ENCODE measurements at places on chromosomes 7 and 10. TPM values are rescaled to one million over a fixed set of nuclear protein-coding genes. Genes with fewer than 3 reads are reported as not detected.

TBXAS1 gene
- total RNA-seq: 287 TPM

DNA sequence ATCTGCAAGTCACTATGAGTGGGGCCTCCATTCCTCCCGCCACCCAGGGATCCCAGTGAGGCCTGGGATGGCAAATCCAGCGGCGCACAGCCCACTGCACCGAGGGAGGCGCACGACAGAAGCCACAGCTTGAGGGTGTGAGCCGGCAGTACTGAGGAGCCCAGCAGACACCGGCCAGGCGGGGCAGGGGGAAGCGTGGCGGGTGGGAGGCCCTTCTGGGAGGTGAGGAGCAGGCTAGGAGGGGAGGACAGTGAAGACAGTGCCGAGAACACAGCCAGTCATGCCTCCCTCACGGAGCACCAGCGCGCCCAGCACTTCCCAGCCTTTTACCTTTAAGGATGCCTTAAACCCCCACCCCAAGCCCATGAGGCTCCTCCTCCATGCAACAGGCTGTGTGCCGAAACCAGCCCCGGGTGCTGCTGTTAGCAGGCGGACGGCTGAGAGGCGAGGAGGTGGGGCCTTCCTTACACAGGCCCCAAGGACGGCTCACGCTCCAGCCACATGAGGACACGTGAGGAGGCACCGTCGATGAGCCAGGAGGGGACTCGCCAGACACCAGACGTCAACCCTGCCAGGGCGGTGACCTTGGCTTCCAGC, 258.5 kb downstream of the PTPRN2 start:
- DNase-seq: peak; percentile 69

DNA sequence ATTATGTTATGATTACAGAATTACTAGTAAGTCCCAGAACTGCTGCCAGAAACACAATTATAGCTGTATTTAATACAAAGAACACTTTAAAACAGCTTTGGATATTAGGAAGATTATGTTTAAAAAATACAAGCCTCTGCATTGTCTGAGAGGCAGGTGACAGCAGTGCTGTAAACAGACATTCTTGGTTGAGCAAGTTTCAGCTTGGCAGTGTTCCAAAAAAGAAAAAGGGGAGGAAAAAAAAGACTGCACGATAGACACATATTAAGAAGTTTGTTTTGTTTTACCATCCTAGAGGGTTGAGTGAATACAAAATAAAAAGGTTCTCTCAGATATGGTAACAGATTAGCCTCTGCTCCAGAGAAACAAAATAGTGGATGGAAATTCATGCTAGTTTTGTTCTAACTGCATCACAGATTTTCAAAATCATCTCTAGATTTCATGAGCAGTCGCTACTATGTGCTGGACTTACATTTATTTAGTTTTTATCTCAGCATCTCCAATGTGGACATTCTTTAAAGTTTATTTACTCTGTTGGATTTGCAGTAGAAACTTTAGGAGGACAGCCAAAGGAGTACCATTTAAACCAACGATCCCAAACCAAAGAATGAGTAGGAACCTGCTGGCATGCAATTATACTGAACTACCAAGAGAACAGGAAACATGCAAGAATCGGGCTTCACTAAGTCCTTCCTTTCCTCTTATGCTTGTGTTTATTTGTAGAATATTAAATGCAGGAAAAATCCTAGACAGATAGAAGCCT, 9.0 kb downstream of the FAM204A start:
- no peak for DNase-seq

GRCh38 chr7:155889636-155890511, 77.6 kb upstream of the SHH start:
- peak; percentile 78 for DNase-seq

DNA sequence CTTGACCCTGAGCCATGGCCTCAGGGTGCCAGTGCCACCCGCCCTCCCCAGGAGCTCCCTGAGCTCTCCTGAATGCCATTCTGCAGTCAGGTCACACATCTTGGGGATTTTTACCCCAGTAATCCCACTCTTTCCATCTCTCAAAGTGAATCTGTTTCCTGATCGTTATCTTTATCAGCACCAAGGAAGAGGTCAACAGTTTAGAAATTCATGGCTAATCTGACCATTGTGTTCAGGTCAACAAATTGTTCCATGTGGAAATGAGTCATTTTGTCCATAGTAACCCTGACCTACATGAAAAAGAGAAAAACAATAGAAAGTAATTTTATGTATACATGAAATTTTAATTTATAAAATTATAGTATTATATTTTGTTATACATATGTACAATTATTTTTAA, 28.8 kb upstream of the ZNF488 start:
- DNase-seq: no peak

OR2A5 gene
- not detected for total RNA-seq

ENO4 gene
- not detected for total RNA-seq

DNA sequence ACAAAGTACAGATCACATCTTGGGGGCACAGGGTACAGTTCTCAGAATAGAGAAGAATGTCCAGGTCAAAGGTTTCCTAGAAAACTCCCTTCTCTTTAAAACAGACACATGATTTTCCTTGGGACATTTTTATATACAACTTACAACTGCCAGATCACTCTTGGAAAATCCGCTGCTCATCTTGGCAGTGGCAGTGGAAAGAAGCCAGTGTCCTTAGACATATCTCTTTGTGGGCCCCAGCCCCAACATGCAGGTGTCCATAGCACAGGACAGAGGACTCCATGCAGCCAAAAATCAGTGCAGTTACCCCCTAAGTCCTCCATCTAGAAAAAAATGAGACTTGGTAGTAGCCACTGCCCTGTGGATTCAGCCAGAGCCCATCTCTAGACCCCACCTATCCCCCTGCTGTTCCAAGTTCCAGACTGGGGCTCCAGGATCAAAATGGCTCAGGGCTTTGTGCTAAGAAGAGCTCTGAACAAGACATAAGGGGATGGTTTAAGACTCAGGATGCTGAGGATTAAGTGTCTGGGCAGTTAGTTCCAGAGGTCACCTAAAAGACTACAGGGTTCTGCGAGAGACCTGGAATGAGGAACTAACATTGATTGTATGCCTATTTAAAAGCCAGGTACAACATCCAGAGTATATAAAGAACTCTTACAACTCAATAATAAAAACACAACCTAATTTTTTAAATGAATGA, 34.4 kb downstream of the HIPK2 start:
- no peak for DNase-seq

DNA sequence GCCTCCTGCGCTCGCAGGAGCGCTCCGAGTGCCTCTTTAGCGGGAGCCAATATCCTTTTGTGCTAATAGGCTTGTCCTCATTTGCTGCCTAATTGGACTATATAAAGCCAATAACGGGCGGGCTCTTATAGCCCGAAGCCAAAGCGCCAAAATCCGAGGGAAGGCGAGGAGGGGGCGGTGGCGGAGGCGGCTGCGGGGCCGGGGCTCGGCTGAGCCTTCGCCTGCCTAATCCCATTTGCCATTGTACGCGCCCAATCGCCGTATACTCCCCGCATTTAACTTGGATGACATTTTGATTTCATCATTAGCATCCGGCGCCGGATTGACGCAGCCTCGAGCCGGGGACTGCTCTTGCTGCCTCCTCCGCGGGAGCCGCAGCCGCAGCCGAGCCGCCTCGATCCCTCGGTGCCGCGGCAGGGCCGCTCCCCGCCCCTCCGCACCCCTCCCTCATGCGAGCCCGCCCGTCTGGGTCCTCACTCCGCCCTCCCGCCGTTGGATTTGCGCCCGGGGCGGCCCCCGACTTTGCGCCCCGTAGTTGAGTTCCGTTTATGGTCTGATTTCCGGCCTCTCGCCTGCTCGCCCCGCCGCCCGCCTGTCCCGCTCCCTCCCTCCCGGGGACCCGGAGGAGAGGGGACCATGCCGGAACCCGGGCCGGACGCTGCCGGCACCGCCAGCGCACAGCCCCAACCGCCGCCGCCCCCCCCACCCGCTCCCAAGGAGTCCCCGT, at the start of gene HMX3:
Gene HMX3, plus strand, starts transcription at position 556 of the 727 bp plus-strand sequence. Its CDS starts 81 bp downstream, at position 637.
- no peak for DNase-seq

AKR1D1 gene
- not detected for total RNA-seq

DNA sequence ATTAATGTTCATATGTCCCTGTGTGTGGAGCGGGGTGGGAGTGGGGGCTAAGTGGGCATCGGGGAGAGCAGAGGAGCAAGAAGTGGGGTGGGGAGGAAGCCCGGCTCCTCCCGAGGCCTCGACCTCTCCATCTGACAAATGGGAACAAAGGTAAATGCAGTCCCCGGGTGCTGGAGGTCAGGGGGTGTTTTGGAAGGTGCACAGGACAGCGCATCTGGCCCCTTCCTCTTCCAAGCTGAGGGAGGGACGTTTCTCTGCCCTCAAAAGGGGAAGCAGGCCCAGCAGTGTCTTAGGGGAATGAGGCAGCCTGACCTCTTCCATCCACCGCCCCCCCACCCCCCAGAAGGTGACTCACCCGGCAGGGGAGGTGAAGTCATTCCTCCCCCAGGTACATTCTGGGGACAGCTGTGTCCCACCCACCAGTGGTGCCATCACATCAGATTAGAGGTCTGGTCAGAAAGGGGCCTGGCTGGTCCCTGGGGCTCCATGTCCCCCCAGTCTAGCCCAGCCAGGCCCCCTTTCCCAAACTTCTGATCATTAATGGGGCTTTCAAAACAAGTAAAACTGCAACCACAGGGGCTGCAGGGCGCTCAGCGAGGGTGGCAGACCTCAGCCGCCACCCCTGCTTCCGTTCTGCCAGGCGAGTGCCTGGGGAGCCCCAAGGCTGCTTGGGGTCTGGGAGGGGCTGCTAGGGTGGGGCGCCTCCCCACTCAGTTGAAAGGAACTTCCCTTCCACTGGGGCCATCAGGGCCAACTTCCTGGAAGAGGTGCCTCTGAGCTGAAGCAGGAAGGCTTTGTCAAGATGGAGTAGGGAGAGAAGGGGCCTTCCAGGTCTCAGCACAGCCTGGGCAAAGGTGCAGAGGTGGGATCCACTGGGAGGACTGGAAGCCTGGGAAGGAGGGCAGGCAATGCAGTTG, 10.8 kb downstream of the LFNG start:
- DNase-seq: peak; percentile 95

GRCh38 chr10:42809676-42810075, 27.1 kb downstream of the BMS1 start:
- DNase-seq: no peak

DNA sequence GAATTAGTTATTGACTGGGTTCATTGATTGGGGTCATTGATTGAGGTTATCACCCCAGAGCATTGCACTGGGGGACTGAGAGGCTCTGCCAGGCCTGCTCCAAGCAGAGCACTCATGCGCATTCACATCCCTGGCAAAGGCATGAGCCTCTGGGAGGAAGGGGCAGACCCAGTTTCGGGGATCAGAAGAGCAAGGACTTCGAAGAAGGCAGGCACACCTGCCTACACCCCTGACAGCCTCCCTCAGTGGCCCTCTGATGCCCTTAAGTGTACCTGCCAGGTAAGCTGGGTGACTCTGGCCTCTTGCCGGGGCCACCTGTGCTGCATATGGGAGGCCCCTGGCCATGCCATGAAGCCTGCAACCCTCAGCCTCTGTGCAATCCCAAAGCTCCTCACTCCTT, 181.1 kb downstream of the PTPN20 start:
- no peak for DNase-seq

CALD1 gene
- 333 TPM for total RNA-seq

GRCh38 chr10:847868-848267, 83.6 kb downstream of the LARP4B start:
- DNase-seq: no peak

GRCh38 chr10:24579906-24580305, 143.8 kb downstream of the ARHGAP21 start:
- no peak for DNase-seq

PRSS37 gene
- not detected for total RNA-seq

DNA sequence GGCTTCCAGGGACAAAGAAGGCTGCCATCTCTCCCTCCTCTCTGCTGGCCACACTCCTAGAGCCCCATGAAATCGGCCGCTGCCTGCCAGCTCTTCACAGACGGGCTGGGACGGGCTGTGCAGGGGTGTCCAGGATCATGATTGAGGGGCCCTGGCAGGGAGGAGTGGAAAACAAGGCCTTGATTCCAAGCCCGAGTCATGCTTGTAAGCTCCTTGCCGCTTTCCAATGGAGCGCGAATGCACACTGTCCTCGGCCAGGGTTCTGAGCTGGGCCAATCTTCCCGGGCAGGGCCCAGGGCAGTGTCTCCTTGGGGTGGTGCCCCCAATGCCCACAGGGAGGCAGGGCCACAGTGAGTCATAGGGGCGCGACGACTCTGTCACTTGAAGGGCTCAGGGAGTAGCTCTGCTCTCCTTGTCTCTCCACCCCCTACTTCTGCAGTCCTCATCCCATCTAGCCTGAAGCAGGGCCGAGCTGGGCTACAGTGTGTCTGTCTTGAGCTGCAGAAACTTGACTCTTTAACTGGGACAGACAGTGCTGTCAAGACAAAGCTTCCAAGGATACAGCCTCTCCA, 186.2 kb upstream of the SVIL start:
- no peak for DNase-seq

ASB10 gene
- not detected for total RNA-seq

SHH gene
- not detected for total RNA-seq

DNA sequence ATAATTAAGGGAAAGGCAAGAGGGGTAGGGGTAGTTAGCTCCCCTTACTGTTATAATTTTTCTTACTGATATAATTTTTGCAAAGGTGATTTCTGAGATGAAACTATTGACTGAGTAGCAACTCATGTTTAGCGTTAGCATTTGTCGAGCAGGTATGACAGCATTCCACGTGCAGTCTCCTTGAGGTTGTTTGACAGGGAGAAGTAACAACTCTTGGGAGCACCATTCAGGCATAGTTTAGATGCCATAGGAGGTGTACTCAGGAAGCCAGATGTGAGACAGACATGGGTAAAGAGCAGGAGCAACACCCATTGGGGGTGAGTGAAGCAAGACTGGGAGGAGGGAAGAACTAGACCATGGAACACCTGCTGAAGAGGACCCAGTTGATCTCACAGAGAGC, 96.6 kb upstream of the KLF6 start:
- no peak for DNase-seq

HMX3 gene
- not detected for total RNA-seq

DNA sequence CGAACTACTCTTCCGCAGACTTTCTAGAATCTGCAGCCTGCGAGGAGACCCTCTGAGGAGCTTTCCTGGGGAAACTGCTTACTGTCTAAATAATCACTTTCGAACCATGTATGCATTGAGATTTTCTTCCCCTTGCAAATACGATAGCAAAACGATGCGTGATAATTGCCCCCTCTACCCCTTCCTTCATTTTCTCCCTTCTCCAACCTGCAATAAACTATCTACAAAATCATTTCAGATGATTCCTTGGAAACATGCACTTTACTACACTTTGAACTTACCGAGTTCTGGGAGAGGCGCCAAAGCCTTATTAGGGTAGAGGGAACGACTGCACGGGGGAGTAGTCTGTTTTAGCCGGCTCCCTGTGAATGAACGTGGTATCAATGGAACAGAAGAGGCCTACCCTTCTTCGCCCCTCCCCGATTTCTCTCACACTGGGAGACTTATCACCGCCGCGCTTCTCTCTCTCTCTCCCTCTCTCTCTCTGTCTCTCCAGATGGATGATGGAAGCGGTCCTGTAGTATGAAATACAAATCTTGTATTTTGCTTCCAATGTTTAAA, at the start of gene FGFBP3:
Gene FGFBP3, minus strand, starts transcription at position 370 of the 561 bp plus-strand sequence. CDS start 517 bp downstream, outside the sequence.
- DNase-seq: no peak

LRRTM3 gene
- total RNA-seq: not detected

- DNase-seq: peak; percentile 61
These were observed 290.1 kb upstream of the ZMIZ1 start for GRCh38 chr10:78778444-78779338.

GRCh38 chr10:21624951-21625350, 90.9 kb downstream of the MLLT10 start:
- DNase-seq: no peak

SUN3 gene
- not detected for total RNA-seq
